ENCODE measurements at places on chromosomes 7 and 10.

DNA sequence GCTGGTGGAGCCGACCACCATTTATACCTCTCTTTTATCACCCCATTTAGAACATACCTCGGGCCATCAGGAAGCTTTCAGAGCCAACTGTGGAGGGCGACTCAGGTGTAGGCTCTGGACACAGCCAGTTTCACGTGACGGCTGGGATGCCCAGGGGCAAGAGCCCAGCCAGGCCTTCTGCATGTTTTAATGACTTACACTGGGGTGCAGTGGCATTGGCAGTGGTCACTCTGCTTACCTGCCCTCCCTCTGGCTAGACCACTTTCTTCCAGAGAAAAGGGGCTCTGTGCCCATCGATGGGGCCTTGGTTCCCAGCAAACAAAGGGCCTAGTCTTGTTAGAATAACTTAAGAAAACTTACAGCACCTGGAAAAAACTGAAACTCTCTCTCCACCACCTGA is 50.0 kb downstream of the PNLIPRP2 start:
- no peak overlapping the region for H3K27ac ChIP-seq
- DNase-seq, result no peak
- no peaks in the 10 kb centered on the region for H3K36me3 ChIP-seq
- H3K4me1 ChIP-seq, result peaks cover 28% of the 10 kb centered on the region
- H3K4me3 ChIP-seq, result no peak overlapping the region

GRCh38 chr10:120746001-120746777 is 105.0 kb upstream of the WDR11 start:
- 0 out of 2 replicates have a peak, but pooled peaks cover 2% of the 10 kb centered on the region for H3K27me3 ChIP-seq
- H3K36me3 ChIP-seq, result no peaks in the 10 kb centered on the region
- peaks cover 5% of the 10 kb centered on the region for H3K4me1 ChIP-seq
- H3K27ac ChIP-seq, result no peak overlapping the region
- no peak overlapping the region for H3K4me3 ChIP-seq

DNA sequence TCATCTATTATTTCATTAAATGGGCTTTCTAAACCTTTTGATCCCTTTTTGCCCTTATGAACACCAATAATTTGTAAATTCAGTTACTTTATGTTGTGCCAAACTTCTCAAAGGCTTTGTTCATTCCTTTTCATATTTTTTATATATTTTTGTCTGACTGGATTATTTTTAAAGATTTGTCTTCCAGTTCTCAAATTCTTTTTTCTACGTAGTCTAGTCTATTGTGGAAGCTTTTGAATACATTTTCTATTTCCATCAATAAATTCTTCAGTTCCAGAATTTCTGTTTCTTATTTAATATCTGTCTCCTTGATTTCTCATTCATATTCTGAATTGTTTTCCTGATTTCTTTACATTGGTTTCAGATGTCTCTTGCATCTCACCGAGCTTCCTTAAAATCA is 108.2 kb downstream of the CTNNA3 start:
- H3K27ac ChIP-seq, result no peak overlapping the region
- H3K4me1 ChIP-seq, result no peaks in the 10 kb centered on the region
- no peaks in the 10 kb centered on the region for H3K27me3 ChIP-seq
- no peak for DNase-seq

GRCh38 chr7:68813551-68814080 is 784.7 kb upstream of the AUTS2 start:
- no peaks in the 10 kb centered on the region for H3K4me1 ChIP-seq
- H3K36me3 ChIP-seq, result no peaks in the 10 kb centered on the region
- no peaks in the 10 kb centered on the region for H3K27me3 ChIP-seq
- DNase-seq, result no peak
- no peak overlapping the region for H3K27ac ChIP-seq

- no peak for DNase-seq
- no peaks in the 10 kb centered on the region for H3K27me3 ChIP-seq
- no peak overlapping the region for H3K4me3 ChIP-seq
- no peaks in the 10 kb centered on the region for H3K36me3 ChIP-seq
- peaks cover 61% of the 10 kb centered on the region for H3K4me1 ChIP-seq
Observed at GRCh38 chr10:50396491-50397311, 145.4 kb upstream of the ASAH2 start.

DNA sequence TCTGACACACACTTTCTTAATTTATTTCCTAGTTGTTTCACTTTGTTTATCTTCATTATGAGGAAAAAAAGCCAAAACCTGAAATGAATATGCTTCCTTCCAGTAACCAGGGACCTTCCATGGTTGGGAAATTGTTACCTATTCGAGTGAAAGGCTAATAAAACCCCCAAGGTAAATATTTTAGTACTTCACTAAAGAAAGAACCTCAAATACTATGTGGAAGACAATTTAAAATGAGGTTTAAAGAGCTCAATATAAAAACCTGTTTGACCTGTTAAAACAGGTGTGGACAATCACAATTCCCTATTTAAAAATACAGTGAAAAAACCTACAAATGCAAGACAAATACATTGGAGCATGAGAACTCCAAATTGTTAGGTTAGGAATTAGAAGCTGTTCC is 192.6 kb downstream of the CFTR start:
- H3K27me3 ChIP-seq, result 0 out of 3 replicates have a peak, but pooled peaks cover 3% of the 10 kb centered on the region
- no peak overlapping the region for H3K4me3 ChIP-seq
- no peak overlapping the region for H3K27ac ChIP-seq
- DNase-seq, result no peak
- no peaks in the 10 kb centered on the region for H3K4me1 ChIP-seq

GRCh38 chr7:44964384-44964830 is 14.4 kb downstream of the MYO1G start:
- H3K4me1 ChIP-seq, result peaks cover 26% of the 10 kb centered on the region
- H3K4me3 ChIP-seq, result no peak overlapping the region
- H3K36me3 ChIP-seq, result no peaks in the 10 kb centered on the region
- no peak for DNase-seq
- H3K27me3 ChIP-seq, result peaks cover 1% of the 10 kb centered on the region

- no peaks in the 10 kb centered on the region for H3K27me3 ChIP-seq
- no peak overlapping the region for H3K4me3 ChIP-seq
- DNase-seq, result no peak
- peaks cover 6% of the 10 kb centered on the region for H3K4me1 ChIP-seq
- H3K27ac ChIP-seq, result no peak overlapping the region
Observed at GRCh38 chr7:103569621-103570305, 123.8 kb upstream of the SLC26A5 start.

- no peak overlapping the region for H3K4me3 ChIP-seq
- H3K27ac ChIP-seq, result no peak overlapping the region
- H3K36me3 ChIP-seq, result no peaks in the 10 kb centered on the region
- no peaks in the 10 kb centered on the region for H3K4me1 ChIP-seq
- DNase-seq, result no peak
Observed at GRCh38 chr7:67523713-67524112, 527.1 kb downstream of the TYW1 start.

GRCh38 chr10:126080879-126081411 is 184.6 kb downstream of the FANK1 start:
- no peaks in the 10 kb centered on the region for H3K27me3 ChIP-seq
- H3K4me3 ChIP-seq, result no peak overlapping the region
- H3K4me1 ChIP-seq, result no peaks in the 10 kb centered on the region
- no peak for DNase-seq
- no peaks in the 10 kb centered on the region for H3K36me3 ChIP-seq

Data from HepG2 (cell line).